Stimulated activated CD4-positive, alpha-beta T cell treated with anti-CD3 and anti-CD28 coated beads, Interleukin-1b, Interleukin-23, amount 100 ng/mL, for 1 hour (primary cell): ENCODE measurements at places on chromosomes 3 and 15.

- DNase-seq: no peak
These were observed 222.6 kb downstream of the ABHD5 start for GRCh38 chr3:43913036-43913948.

- DNase-seq: no peak
These were observed 1.6 kb downstream of the BBX start for GRCh38 chr3:107524326-107524840.

DNA sequence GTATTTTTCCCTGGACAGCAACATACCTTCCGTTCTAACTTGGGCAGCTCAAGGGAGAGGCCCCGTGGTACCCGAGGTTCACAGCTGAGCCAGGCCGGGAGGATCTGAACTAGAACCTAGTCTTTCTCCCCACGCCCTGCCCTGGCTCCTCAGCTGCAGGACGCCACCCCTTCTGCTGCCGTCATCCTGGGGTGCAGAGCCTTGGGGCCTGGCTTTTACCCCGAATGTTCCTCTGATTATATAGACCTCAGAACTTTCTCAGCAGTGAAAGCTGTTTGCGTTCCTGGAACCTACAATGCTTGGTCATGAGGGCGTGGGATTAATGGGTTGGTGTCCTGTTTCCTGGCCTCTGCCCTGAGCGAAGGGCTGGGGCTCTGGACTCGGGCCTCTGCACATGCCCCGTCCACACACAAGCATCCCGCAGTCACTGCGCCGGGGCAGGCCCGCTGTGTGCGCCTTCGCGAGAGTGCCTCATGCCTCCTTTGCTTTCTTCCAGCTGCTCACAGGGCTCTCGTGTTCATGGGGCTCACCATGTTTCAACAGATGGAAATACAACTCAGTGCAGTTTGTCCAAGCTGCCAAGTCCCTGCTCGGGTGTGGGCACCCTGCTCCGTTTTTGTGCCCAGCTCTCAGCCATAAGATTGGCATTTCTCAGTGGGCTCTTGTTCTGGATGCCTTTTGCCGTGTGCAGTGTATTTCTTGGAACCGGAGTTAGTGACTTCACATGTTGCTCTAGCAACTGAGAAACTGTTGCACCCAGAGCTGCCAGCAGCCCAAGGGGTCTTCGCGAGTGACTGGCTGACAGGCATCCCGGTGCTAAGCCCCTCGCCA, 20.4 kb downstream of the SYNM start:
- DNase-seq: no peak

DNA sequence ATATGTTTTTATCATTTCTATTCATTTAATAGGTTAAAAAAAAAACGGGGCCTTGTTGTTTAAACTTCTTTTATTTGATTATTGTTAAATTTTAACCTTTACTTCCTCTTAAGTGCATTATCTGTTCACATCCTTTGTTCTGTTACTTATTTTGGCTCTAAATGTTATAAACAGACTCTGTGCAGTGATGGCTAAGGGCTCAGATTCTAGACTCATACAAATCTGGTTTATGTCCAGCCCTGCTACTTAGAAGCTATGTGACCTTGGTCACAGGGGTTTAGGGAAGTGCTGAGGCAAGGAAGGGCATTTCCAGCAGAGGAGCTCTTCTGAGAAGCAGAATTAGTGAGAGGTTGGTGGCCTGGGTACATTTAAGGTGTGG, 55.3 kb upstream of the VILL start:
- no peak for DNase-seq

GRCh38 chr3:36193448-36193847, 186.9 kb upstream of the STAC start:
- DNase-seq: no peak
